ENCODE measurements at places on chromosomes 13 and 19. TPM values are rescaled to one million over a fixed set of nuclear protein-coding genes. Genes with fewer than 3 reads are reported as not detected.

Gene SIRT2
- 37.1 TPM for polyA plus RNA-seq

DNA sequence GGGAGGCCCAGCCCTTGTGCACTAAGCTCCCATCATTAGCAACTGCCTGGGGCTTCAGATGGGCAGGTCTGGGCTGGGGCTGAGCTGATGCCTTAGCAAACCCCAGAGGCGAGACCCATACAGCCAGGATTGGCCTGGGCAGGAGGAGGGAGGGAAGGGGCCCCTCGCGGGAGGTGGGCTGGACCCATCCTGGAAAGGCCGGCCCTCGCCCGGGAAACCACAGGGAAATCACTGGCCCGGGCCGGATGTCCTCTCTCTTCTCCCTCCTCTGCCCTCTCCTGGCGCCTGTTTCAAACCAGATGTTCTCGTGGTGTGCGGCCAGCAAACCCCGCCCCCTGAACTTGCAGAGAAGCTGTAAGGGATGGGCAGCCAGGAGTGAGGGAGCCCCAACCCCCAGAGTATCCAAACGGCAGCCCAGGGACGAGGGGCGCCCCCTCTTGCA, 43.1 kb downstream of the TMEM255B start:
- peak; percentile 67 for DNase-seq

DNA sequence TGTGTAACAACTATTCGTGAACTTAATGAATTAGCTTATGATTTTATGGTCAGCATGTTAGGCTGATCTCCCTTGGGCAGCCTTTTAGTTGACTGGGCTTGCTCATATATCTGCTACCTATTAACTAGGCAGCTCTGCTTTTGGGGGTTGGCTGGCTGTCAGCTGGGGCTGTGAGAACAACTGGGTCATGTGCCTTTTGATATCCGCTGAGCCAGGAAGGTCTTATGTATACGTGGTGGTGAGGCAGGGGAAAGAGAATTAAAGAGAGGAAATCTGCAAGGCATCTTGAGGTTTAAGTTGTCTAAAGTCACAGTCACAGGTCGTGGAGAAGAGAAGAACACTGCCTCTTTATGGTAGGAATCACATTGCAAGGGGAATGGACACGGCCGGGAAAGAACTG, 206.9 kb downstream of the LMO7 start:
- DNase-seq: no peak

DNA sequence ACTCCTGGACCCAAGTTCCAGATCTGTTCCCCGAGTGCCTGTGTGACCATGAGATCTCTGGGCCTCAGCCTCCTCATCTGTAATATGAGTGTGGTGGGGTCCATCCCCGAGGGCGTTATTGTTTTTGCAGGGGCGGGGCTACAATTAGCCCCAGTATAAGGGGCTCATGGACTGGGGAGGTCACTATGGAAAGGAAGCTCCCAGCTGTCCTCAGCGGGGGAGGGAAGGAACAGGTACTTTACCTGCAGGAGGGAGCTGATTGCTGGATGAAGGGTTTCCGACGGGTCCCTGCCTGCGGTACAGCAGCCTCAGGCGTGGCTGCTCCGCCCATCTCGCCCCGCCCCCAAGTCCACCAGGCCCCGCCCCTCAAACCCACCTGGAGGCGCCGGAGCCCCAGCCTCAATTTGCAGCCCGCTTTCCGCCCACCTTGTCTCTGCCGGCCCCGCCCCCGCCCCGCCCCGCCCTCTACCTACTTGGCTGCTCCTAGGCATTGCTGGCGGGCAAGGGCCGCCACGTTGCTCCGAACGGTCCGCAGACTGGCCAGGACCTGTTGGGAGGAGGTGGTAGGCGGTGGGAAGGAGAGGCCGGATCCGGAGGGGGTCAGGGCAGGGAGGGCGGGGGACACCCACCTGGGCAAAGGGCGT, 5.5 kb downstream of the PDE4C start:
- DNase-seq: no peak

- DNase-seq: no peak
These were observed 5.2 kb downstream of the LCP1 start for GRCh38 chr13:46176756-46177155.

DNA sequence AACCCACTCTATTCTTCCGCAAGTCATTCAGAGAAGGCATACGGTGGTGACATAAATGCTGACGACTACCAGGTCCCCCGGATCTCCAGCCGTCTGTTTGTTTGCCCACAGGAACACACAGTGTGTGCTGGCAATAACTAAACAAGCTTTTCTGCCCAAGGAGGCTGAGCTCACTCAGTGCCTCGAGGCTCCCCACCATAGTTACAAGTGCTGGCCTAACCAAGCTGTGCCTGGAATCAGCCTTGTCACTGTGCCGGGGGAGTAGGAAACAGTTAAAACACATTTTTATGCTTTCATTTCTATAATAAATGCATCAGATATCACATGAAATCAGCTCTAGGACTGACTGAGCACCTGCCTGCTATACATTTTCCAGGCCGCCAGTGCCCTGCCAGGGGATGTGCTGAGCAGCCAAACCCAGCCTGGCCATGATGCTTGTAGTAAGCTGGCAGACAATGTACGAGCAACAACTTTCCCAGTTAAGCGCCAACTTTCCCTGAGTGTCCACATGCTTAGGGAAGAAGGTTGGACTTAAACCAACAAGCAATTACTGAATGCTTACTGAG, 28.1 kb downstream of the BRD4 start:
- no peak for DNase-seq

Gene ZNF667
- polyA plus RNA-seq: 23.4 TPM

Gene CPT1C
- polyA plus RNA-seq: 12.8 TPM

GRCh38 chr19:29400917-29401711, 124.7 kb upstream of the VSTM2B start:
- no peak for DNase-seq

DNA sequence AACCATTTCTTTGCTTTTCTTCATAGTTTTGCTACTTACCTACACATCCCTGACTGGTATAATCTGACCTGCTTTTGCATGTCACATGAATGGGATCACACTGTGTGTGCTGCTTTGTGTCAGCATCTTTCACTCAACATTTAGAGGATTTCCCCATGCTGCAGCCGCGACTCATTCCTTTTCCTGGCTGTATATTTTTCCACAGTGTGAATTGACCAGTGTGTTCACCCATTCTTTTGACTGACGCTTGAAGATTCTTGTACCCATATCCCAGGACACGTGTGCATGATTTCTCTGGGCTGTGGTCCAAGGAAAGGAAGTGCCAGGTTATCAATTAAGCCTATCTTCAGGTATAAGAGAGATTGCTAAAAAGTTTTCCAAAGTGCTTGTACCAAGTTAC, 118.4 kb downstream of the DPF1 start:
- DNase-seq: no peak

Gene NDFIP2
- polyA plus RNA-seq: 53.2 TPM

Gene RFXANK
- polyA plus RNA-seq: 59.5 TPM

- no peak for DNase-seq
These were observed 260.5 kb downstream of the RFC3 start for GRCh38 chr13:34078334-34078999.

Gene ODAD3
- polyA plus RNA-seq: 1.9 TPM

DNA sequence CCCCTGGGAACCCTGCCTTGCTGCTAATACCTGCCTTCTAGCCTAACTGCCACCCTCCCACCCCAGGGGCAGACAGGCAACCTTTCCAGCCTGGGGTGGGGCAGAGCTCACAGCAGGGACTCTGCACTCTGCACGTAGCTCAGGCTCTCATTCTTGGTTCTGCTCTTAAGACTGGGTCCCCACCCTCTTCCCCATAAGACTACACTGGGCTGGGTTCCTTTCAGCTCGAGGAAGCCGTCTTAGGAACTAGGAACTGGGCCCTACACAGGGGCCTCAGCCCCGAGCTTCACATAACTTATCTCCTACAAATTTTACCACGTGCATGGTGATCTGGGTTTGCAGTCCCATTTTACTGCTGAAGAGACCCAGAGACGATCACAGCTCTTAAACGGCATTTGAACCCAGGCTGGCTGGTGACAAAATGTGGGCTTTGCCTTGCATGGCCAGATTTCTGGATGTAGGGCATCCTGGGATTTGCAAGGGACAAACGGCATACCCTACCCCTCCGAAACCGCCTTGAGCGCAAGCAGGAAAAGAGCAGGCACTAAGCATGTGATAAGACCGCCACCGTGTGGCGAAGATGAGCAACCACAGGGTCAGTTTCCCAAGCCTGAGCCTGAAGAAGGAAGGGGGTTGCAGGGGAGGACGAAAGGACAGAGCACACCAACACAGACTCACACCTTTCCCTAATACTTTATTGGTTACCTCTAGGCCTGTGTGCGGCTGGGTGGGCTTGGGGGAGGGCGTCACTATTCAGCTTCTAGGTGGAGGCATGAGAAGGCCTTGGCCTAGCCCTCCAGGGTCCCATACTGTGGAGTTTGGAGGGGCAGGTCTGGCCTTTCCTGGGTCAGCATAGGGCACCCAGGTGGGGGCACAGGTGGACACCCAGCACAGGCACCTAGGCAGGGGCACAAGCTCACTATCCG, 5.1 kb downstream of the JUNB start:
- no peak for DNase-seq

Gene OPA3
- 10.4 TPM for polyA plus RNA-seq

Gene ZNF180
- 16.4 TPM for polyA plus RNA-seq

DNA sequence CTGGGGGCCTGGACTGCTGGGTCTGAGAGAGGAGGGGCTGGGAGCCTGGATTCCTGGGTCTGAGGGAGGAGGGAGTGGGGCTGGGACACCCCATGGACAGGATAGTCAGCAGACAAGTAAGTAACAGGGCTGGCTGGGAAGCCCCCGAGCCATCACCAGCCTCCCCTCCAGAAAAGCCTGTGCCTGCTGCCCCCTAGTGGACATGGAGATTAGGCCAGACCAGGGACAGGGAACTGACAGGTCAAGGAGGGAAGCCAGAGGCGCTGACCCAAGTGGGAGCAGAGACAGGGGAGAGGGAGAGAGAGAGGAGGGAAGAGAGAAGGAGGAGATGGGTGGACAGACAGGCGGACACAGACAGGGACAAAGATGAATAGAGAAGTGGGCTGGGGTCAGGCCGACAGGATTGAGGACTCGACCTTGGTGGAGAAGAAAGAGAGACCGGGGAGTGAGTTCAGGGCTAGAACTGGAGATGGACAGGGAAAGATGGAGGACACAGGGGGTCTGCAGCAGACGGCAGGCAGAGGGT, 6.7 kb upstream of the ERFL start:
- peak; percentile 50 for DNase-seq

GRCh38 chr19:13187419-13187818, 37.2 kb downstream of the IER2 start:
- DNase-seq: no peak

Measured in renal cortex interstitium (tissue), 15 donors.